ENCODE measurements at places on chromosomes 5 and 9. TPM values are rescaled to one million over a fixed set of nuclear protein-coding genes. Genes with fewer than 3 reads are reported as not detected.

Gene BSPRY
- total RNA-seq: not detected

Gene IFNA2
- not detected for total RNA-seq

Gene SIT1
- total RNA-seq: not detected

Gene SUSD3
- 0.13 TPM for total RNA-seq

Gene SLC9A3
- 1.5 TPM for total RNA-seq

Gene SIGMAR1
- total RNA-seq: 73.8 TPM

Gene SPOCK1
- 216 TPM for total RNA-seq

Gene NIPBL
- 46.3 TPM for total RNA-seq

Gene ENTPD8
- total RNA-seq: not detected

Gene TRIM14
- total RNA-seq: 8.2 TPM

Gene SLC34A3
- total RNA-seq: not detected

Gene GEMIN5
- total RNA-seq: 42.4 TPM

Gene TRAF1
- total RNA-seq: 1.3 TPM

Gene DIPK1B
- 121 TPM for total RNA-seq

Gene CCDC192
- total RNA-seq: not detected

Gene LCN15
- not detected for total RNA-seq

Gene IL3
- total RNA-seq: not detected

Gene RLN2
- total RNA-seq: 0.22 TPM

Gene LECT2
- not detected for total RNA-seq

Gene EIF4EBP3
- total RNA-seq: 1.7 TPM

Gene GPR150
- total RNA-seq: 0.29 TPM

Gene SH3PXD2B
- total RNA-seq: 36.3 TPM

Gene ARHGAP26
- total RNA-seq: 24.2 TPM

Gene LPAR1
- under 0.01 TPM for total RNA-seq

Gene CDH6
- 0.13 TPM for total RNA-seq

Gene AIF1L
- total RNA-seq: 49.5 TPM

Gene SLC12A2
- 109 TPM for total RNA-seq

Gene SLC45A2
- not detected for total RNA-seq

Gene MUSK
- 0.53 TPM for total RNA-seq

Gene DAB2IP
- total RNA-seq: 35.2 TPM

Gene BARHL1
- total RNA-seq: not detected

Gene ESM1
- total RNA-seq: 411 TPM

Gene CD72
- not detected for total RNA-seq

Gene TGFBR1
- total RNA-seq: 15.4 TPM

Gene SMC2
- 51.6 TPM for total RNA-seq

Gene NDUFS4
- total RNA-seq: 95.3 TPM

Gene RETREG1
- 0.27 TPM for total RNA-seq

Gene GBGT1
- 14.1 TPM for total RNA-seq

Gene OR1Q1
- total RNA-seq: not detected

Gene PHF24
- total RNA-seq: not detected

Gene CACFD1
- total RNA-seq: 3.0 TPM

Gene SHISAL2B
- total RNA-seq: not detected

Gene CORO2A
- 0.40 TPM for total RNA-seq

Data from thoracic aorta endothelial cell (primary cell).